Adipose tissue (tissue), 3 donors: ENCODE measurements at places on chromosomes 5 and 9. TPM values are rescaled to one million over a fixed set of nuclear protein-coding genes. Genes with fewer than 3 reads are reported as not detected.

The ASB6 gene
- polyA plus RNA-seq = 8.6 TPM

The CDKN2AIPNL gene
- polyA plus RNA-seq = 22.4 TPM

The ASPN gene
- 8.9 TPM for polyA plus RNA-seq

The KIF12 gene
- polyA plus RNA-seq = 1.0 TPM

The AGXT2 gene
- polyA plus RNA-seq = not detected
